ENCODE measurements at places on chromosomes 5 and 9.

DNA sequence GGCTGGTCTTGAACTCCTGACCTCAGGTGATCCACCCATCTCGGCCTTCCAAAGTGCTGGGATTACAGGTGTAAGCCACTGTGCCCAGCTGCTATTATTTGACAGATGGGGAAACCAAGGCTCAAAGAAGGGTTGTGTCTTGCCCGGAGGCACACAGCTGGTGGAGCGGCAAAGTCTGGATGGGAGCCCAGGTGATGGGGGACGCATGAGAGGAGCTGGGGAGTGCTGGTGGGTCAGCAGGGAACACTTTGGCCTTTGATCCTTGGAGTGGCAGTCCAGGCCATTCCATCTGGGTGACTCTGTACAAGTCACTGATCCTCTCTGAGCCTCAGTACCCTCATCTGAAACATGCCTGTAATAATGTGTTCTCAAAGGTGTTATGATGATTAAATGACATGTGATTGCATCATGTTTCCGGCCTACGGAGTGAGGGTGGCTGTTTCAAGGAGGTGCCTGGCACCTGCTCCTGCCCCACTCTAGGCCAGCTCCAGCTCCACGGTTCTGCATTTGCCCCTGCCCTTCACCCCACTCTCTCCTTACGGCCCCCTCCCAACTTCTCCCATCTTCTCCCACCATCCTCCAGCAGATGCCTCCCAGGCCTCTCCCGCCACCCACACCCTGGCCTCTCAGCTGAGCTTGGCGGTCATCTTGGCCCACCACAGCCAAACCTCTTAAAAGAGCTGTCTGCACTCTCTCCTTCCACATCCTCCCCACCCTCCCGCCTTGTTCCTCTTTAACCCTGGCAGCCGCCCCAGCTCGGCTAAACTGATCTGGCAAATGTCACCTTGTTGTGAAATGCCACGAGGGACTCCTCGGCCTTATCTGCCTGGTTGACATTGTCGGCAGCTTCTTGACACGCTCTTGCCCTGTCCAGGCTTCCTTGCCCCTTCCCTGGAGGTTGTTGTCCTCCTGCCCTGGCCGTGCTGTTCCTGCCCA lies 5.5 kb upstream of the DBN1 start:
- DNase-seq: peak; percentile 67

DNA sequence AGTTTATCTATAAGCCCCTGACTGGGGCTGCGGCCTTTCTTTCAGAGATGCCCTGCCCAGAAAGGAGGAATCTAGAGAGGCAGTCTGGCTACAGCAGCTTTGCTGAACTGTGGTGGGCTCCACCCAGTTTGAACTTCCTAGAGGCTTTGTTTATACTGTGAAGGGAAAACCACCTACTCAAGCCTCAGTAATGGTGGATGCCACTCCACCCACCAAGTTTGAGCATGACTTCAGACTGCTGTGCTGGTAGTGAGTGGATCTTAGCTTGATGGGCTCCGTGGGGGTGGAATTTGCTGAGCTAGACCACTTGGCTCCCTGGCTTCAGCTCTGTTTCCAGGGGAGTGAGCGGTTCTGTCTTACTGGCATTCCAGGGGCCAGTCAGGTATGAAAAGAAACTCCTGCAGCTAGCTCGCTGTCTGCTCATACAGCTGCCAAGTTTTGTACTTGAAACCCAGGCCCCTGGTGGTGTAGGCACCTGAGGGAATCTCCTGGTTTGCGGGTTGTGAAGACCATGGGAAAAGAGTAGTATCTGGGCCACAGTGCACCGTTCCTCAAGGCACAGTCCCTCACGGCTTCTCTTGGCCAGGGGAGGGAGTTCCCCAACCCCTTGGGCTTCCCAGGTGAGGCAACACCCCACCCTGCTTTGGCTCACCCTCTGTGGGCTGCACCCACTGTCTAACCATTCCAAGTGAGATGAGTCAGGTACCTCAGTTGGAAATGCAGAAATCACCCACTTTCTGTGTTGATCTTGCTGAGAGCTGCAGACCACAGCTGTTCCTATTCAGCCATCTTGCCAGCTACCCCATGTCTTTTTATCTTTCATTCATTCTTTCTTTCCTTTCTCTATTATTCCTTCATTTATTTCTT lies 211.8 kb upstream of the C9orf72 start:
- peak; percentile 4 for DNase-seq

- DNase-seq: no peak
These were observed 25.7 kb upstream of the CDKN2AIPNL start for GRCh38 chr5:134437340-134437846.

GRCh38 chr5:25128606-25129005 lies 483.8 kb upstream of the CDH10 start:
- DNase-seq: no peak

- peak; percentile 90 for DNase-seq
These were observed 592.5 kb upstream of the CLINT1 start for GRCh38 chr5:158451203-158451992.

GRCh38 chr5:96807075-96807654 lies 580 bp downstream of the ERAP1 start:
- DNase-seq: peak; percentile 68

- DNase-seq: no peak
These were observed 49.5 kb downstream of the JAKMIP2 start for GRCh38 chr5:147733075-147733474.

DNA sequence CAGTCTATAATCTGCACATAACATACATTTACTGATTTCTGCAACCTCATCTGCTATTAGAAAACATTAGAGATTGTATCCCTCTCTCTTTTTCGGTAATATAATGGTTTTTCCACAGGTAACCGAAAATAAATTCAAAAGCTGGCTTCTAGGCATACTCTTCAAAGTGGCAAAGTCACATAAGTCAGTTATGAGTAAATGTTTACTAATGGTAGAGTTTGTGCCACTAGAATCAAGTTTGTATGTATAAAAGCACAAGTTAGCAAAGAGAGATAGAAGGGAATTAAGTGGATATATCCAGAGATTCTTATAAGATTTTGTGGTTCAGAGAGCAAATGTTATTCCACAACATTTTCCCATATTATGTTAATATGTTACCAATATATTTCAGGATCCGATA lies 86.9 kb downstream of the MYO10 start:
- DNase-seq: no peak

DNA sequence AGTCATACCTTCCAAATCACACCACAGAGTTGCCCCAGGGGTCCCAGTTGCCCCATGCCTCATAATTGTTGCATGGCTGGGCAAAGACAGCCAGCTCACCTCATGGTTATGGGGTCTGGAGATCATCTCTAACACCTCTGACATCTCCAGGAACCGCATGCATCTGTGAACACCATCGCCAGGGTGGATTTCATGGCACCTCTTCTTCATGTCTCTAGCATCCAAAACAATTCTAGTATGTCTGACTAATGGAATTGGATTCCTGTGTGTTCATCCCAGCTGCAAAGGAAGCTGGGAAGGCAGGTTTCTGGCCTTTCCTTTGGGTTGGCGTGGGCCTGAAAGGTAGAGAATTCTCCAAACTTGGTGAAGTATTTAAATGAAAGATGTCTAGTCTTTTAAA lies 122.3 kb upstream of the ABCA1 start:
- DNase-seq: peak; percentile 70

DNA sequence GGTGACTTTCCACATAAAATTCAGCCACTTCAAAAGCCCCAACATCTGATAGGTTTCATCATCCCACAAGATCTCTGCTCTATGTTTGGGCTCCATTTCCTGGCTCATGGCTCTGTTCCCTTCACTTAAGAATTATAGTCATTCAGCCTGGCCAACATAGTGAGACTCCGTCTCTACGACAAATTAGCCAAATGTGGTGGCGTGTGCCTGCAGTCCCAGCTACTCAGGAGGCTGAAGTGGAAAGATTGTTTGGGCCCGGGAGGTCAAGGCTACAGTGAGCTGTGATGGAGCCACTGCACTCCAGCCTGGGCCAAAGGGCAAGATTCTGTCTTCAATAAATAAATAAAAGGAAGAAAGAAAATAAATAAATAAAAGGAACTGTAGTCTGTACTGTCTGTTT lies 57.9 kb upstream of the CTSV start:
- no peak for DNase-seq

- DNase-seq: no peak
These were observed 23.6 kb downstream of the CTSL start for GRCh38 chr9:87749335-87750035.

- no peak for DNase-seq
These were observed 6.5 kb upstream of the SYK start for GRCh38 chr9:90795084-90795483.

DNA sequence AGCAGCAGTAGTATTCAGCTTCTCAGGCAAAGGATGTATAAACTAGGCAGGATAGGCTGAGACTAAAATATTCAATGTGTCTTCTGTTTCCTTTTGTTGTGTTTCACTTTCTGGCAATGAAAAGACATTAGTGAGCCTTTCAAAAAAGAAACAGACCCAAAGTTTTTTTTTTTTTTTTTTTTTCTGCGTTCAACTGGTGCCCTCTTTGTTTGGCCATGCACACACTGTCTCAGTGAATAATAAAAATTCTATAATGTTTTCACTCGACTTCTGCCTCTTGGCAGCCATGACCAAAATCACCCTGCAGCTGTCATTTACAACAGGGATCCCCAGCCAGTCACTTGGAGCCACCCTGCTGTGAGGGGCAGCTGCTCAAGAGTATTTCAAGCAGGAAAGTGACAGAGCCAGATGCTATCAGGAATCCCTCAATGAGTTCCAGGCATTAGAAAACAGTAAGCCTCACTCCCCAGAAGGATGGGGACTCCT lies 44.0 kb upstream of the MAN2A1 start:
- DNase-seq: no peak

DNA sequence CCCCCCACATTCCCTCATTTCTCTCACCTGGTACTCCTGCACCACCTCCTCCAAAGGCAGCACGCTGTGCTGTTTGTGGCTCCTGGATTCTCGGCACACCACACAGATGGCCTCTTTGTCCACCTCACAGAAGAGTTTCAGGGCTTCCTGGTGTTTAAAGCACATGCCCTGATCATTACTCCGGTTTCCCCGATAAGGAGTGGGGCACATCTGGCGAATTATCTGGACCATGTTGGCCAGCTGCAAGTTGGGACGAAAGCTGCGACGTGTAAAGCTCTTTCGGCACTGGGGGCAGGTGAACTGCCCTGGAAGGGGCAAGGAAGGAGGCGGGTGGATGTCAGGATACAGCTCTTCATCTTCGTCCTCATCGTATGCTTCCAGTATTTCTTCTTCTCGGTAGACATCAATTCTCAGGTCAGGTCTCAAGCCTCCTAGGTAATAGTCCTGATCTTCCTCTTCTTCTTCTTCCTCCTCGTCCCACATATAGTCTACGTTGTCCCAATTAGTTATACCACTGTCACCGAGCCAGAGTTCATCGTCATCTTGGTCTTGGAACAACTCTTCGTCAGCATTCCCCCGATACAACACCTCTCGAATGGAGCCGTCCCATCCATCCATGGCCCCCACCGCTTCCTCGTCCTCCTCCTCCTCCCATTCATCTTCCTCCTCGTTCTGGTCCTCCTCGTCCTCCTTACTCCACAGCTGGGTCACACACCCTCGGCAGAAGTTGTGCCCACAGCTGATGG lies 796 bp downstream of the TRIM52 start:
- no peak for DNase-seq

- peak; percentile 88 for DNase-seq
These were observed 78.3 kb upstream of the TRIO start for GRCh38 chr5:14064841-14065240.

DNA sequence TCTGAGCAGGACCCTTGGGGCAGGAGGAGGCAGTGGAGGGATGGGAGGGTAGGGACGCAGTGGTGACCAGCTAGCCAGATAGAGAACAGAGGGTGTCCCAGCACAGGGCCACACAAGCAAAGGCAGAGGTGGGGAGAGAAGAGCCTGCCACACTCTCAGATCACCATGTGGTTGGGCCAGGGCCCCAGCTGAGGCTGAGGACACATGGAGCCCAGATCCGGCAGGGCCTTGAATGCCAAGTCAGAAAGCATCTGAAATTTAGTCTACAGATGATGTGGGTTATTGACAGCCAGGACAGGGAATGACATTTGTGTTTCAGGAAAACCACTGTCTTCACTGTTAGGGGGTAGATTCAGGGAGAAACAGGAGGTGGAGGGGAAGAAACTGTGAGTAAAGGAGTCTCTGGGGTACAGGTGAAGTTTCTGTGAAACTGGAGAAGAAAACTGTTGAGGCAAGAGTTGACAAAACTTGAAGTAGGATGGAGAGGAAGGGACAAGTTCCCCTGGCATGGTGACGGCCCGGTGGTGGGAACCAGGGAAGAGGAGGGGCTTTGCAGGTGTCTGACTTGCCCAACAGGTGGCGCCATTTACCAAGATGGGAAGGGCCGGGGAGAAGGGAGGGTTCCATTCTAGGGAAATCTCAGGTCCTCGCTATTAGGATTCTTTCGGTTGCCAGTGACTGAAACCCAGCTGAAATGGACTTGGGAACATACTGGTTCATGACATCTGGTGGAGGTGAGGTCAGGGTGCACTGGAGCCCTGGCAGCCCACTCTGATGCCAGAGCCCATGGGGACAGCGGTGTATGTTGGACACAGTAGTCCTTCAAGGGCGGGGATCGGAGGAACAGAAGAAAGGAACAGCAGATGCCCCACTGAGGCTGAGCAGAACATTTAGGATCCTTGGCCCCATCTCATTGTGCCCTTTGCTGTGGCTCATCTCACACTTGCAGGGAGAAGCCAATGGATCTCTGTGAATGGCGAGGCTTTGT lies 100.1 kb downstream of the KCNIP1 start:
- DNase-seq: peak; percentile 36

DNA sequence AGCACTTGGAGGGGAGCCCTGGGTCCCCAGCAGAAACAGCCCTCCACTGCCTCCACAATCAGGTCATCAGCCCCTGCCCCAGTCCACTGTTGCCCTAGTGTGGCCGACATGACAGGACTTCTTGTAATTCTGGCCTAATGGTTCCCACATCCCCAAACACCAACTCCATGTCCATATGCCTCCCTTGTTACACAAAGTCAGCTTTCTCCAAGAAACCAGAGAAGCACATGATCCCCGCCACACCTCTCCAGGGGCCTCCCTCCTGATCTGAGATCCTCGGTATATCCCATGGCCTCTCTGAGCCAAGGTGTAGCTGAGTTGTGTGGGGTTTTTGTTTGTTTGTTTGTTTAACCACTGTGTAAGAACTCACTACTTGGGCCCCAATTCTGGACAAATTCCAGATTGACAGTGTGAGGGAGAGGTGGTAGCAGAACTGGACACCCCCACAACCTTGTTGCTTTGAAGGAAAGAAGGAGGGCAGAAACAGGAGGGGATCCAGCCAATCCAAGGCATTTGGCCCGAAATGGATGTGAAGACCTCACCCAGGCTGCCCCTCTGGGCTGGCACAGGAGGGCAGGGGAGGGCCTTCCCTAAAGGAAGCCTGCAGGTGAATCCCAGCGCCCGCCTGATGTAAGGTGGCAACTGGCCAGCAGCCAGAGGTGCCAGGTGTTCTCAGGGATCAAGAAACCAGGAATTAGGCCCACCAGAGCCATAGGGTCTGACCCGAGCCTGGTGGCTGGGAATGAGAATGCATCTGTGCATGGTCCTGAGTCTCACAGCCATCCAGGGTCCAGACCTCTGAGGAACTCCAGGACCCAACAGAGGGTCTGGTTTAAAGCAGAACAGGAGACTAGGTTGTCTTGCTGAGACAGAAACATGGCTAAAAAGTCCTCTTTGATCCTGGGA lies 13.4 kb downstream of the IRF1 start:
- DNase-seq: no peak
